ENCODE measurements at places on chromosomes 3 and 15.

DNA sequence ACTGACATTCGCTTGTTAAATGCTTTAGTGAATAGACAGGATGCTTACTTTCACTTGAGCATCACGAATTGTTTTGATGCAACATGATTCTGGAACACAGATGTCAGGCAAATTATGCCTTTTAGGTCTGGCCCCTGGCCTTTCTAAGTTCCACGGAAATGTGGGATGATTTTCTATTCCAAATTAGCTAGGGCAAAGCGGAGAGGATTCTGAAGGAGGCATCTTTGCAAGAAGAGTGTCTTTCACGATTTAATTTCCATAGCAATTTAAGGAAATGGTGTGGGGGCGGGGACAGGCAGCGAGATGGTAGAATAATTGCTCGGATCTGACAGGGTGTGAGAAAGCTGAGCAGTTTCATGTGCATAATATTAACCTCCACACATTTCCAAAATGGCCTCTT lies 238.5 kb upstream of the KCNMB2 start:
- no peak for DNase-seq

GRCh38 chr3:142915636-142916035 lies 26.8 kb upstream of the PCOLCE2 start:
- no peak for DNase-seq

DNA sequence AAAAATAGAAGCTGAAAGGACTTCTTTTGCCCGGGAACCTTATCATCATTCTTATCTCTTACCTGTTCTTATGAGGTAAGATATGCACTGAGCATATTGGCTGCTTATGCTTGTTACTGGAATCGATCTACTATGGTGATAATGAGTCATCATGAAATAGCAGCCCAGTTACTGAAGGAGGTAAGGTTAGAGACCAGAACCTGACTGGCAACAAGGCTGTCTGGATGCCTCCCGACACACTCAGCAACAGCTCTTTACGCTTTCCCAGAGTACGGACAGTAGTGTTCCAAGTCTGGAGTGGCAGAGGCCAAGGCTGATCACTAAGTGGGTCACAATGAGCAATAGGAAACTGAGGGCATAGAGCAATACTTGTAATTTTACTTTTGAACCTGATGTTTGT lies 314.1 kb downstream of the NLGN1 start:
- peak; percentile 17 for DNase-seq

DNA sequence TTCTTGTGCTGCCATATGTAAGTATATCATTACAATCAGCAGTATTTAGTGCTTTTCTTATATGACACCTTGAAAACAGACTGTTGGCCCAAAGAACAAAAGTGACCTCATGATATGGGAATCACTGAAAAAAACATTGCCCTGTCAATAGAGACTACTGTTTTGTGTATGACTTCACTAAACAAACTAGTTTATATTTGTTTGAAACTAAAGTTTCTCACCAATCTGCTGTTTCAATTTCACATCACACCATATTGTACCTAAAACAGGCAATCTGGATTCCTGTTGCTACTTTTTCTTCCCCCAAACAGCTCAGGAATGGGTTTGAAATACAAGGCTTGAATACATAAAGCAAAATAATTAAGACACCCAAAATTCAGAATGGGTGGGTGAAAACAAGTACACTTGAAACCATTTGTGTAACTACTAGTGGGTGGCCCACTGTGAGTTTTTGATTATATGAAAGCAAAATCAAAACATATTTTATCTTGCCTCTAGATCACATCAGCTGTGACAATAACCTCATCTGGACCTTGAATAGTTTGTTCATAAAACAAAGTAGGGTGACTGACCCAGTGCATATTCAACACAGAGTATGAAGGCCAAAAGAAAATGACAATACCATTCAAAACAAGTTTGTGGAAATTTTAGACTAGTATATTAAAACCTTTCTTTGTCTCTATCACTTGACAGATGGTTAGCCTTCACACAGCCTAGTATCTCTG lies 5.9 kb downstream of the ZBTB20 start:
- no peak for DNase-seq

DNA sequence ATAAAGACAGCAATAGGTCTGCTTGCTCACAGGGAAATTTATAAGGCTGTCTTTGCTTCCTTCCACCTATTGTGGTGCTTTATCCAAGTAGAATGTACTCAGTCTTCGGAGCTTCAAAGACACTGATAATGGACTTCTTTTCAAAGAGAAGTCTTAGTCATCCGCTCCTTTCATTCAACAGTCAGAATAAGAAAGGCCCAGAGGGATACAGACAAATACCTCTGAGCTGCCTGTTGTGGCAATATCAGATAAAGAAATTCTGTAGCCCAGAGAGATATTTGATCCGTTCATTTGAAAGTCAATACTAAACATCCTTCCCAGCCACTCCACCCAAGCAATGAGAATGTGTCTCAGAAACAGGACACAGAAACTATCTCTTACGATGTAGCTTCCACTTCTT lies 110.0 kb downstream of the FHIT start:
- no peak for DNase-seq

DNA sequence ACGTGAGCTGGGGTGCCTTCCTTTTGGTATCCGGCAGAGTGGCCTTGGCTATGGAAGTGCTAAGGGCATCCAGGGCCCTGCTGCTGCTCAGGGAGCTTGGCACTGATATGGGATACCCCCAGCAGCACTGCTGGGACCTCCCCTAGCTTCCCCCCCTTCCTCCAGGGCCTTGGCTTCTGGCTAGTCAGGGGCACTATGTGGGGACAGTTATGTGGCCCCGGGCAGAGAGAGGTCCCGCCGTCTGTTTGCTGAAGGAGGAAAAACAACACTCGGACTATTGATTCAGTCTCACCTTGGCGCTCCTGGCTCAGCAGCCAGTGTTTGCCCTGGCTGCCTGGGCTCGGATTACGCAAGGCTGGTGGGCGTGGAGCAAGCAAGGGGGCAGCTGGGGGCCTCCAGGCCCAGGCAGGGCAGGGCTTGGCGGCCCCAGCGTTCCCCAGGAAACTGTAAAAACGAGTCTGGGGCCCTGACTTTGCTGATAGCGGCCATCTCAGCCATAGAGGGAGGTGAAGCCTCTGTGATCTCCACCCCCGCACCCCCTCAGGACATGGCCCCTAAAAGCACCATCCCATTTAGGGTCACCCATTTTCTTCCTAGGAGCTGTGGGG lies 5.7 kb downstream of the FURIN start:
- DNase-seq: peak; percentile 49

GRCh38 chr3:141289228-141289772 lies 57.7 kb downstream of the PXYLP1 start:
- DNase-seq: no peak

DNA sequence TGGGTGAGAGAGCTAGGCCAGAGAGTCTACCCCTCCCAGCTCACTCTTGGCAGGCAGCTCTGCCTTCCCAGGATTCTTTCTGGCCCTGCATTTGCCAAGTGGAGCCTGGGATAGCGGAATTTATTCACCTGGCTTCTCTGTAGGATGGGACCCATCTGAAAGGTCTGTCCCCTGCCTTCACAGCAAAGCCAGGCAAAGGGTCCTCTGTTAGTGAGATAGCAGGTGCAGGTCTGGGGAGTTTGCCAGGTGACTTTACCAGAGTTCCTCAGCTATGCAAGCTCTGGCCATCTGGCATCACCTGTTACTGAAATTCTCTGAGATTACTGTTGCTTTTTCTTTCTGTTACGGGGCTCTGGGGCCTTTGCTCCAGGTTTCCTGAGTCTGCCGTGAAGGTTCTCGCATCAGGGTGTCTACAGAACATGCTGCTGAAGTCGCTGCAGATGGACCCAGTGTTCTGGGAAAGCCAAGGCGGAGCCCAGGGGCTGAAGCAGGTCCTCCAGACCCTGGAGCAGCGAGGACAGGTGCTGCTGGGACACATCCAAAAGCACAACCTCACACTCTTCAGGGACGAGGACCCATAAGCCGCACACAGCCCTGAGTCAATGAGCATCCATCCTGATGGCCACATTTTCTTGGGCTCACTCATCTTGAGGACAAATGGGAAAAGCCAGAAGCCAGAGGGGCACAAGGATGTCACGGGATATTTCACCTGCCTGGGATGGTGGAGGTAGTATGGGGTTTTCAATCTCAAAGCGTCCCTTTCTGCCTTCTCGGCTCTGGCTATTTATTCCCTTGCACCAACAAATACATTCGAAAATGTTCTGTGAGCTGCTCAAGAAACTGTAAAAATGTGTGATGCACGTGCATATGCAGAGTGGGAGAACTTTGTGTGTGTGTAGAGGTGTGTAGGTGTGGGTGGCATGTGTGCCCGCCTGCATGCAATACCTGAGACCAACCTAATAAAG lies 49.8 kb downstream of the POMGNT2 start:
- no peak for DNase-seq

GRCh38 chr3:120741320-120741719 lies 996 bp downstream of the RABL3 start:
- DNase-seq: peak; percentile 15

- DNase-seq: no peak
Measured at GRCh38 chr15:87959080-87959479, 297.5 kb downstream of the NTRK3 start.

- DNase-seq: peak; percentile 61
Measured at GRCh38 chr15:25501828-25502446, 63.1 kb upstream of the UBE3A start.

DNA sequence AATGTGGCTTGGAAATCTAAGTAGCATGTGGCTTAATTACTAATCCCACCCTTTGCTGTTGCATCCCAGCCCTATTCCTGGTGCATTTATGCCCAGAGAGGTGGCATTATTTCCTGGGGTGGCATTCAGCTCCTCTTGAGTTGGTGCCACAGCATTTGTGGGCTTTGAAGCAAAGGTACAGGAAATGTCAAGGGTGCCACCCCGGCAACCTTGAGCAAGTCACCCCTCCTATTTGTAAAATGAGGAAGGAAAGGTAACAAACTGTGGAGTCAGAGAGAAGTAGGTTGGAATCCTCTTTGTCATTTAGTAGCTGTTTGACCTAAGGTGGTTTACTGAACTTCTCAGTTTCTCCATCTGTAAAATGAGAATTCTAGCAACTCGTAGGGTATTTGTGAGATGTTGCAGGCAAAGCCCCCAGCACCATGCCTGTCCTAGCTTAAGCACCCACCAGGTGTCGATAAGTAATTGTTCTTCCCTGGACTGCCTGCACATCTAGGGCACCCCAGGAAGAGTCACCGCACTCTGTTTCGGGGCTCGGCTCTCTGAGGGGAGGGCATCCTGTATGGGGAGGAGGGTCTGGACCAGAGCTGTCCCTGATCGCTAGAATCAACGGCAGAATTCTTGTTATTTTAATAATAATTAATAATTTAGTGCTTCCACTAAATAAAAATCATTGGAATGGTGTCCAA lies 17.1 kb downstream of the ISG20 start:
- DNase-seq: no peak

DNA sequence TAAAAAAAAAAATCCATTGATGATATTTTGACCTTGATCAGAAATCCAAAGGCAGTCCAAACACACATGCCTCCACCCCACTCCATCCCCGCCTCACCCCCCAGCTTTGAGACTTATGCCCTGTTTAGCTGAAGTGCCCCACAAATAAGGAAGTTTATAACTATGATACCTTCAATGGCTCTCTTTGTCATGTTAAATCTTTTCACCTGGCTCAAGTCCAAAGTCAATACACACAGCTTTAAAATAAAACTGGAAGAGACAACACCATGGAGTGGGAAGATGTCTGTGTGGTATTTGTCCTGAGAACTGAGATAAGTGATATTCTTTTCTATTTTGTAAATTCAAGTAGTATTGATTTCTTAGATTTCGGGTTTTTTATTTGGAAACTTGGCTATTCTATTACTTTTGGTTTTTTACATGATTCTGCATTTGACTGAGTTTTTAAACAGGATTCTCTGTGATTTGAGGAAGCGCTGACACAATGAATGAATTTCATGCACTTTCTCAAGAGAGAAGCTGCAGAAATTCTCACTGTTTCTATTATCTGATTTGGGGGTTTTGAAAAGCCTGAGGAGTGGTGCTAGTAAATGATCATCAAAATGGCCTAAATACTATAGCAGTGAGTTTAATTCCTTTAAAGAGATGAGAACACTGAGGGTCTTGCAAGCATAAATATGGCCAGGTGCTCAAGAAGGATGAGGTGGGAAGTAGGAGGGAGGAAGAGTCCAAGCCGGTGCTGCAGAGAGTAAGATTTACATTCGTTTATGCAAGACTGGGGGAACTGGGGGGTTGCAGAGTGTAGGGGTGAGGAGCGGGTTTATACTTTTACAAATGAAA lies 5.2 kb downstream of the FOXB1 start:
- DNase-seq: peak; percentile 37

DNA sequence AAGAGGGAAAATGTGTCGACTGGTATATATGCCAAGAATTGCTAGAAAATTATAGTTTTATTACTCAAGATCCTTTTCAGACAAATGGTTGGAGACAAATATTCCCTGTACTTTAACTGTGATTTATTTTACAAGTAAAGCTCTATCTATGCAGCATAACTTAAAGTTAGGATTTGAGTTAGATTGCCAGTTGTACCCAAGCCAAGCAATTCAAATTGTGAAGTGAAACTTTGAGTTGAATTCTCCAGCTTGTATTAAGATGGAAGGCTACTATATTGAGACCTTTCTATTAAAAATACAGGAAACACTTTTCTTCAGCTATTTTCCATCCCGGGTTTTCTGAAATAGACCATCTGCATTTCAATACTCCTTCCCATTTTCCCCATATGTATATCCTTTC lies 333.1 kb upstream of the RBMS3 start:
- DNase-seq: no peak

GRCh38 chr15:23422099-23422945 lies 24.7 kb downstream of the GOLGA6L2 start:
- DNase-seq: no peak

DNA sequence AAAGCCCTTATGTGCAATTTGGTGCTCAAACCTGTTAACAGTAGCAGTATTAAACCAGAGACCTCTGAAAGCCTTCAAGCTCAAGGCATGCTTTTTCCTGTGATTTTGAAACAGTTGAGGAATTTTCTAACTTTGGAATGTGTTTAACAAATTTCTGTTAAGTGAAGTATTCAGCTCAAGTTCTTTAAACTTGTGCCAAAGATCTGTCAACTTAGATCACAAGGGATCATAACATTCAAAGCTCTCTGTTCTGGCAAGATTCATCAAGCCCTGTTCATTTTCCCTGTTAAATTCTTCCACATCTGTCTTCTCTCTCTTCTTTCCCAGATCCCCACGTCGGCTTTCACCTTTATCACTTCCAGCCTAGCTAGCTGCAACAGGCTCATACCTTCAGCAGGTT lies 28.8 kb upstream of the RYK start:
- DNase-seq: no peak

DNA sequence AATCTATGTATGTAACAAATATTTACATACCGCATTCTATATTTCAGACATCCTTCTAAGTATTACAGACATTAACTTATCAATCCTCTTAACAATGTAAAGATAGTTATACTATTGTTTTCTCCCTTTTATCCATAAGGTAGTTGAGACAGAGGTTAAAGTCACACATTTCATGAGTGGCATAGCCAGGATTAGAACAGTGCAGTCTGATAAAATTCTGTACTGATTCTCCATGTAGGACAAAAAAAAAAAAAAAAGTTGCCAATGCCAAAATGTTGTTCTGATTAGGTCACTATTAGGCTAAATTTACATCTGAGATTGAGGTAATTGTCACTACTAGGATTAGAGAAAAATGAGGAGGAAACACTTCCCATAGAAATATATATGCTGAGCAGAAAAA lies 629.2 kb downstream of the OTOL1 start:
- no peak for DNase-seq

Measured in PC-3 (cell line).